GM18507 (cell line): ENCODE measurements at places on chromosomes 3 and 15.

GRCh38 chr3:188486952-188487351, 333.0 kb downstream of the LPP start:
- no peak for DNase-seq

DNA sequence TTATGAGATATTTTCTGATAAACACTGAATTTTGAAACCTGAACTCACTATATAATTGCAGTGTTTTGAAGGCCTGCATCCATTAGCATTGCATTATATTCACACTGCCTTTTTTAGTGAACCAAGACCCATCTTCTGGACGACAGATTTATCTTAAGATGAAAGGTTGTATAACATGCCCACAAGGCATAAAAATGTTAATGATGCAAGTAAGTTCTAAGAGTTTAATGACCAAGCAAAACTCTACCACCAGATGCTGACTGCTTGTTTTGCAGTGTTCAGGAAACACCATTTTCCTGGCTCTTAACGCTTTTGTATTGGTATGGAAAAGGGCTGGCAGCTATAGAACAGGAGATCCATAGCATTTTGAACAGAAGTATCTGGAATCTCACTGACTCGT, 46.1 kb downstream of the USP50 start:
- DNase-seq: no peak

DNA sequence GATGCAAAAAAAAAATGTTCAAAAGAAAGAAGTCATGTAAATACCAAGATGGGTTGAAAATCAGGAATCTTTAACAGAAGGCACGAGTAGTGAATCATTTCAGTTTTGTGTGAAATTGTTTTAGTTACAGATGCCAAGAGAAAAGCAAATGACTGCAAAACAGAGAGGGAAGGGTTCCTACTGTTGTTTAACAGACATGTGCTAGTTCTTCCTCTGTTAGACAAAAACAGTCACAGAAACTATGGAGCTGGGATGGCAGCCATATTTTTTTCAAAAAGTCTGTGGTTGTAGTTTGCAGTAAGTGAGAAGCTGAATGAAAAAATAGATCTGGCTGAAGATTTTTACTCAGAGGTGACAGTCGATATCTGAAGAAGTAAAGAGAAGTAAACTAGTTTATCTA, 511.9 kb downstream of the ZIC1 start:
- DNase-seq: no peak

DNA sequence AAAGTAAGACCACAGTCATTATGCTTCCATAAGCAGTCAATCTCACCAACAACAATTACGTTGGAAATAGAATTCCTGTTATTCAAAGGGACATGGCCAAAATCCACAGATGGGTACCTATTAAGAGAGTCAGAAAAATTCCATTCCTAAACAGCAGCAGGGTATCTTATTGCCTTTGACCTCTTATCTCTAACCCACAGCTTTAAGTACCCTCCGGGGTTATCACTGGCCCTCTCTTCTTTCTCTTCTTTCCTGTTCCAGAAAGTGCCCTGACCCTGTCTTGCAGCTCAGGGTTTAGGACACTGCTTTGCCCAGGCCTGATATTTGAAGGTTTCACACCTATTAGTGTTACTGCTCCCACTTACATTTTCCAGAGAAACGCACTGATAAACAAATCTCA, 428.7 kb downstream of the TBC1D5 start:
- DNase-seq: no peak

- DNase-seq: no peak
These were observed 262.3 kb upstream of the LYSMD4 start for GRCh38 chr15:99995543-99995942.

GRCh38 chr3:193947596-193947995, 188.4 kb upstream of the HES1 start:
- DNase-seq: no peak

GRCh38 chr3:167106456-167106855, 273.6 kb downstream of the ZBBX start:
- no peak for DNase-seq

DNA sequence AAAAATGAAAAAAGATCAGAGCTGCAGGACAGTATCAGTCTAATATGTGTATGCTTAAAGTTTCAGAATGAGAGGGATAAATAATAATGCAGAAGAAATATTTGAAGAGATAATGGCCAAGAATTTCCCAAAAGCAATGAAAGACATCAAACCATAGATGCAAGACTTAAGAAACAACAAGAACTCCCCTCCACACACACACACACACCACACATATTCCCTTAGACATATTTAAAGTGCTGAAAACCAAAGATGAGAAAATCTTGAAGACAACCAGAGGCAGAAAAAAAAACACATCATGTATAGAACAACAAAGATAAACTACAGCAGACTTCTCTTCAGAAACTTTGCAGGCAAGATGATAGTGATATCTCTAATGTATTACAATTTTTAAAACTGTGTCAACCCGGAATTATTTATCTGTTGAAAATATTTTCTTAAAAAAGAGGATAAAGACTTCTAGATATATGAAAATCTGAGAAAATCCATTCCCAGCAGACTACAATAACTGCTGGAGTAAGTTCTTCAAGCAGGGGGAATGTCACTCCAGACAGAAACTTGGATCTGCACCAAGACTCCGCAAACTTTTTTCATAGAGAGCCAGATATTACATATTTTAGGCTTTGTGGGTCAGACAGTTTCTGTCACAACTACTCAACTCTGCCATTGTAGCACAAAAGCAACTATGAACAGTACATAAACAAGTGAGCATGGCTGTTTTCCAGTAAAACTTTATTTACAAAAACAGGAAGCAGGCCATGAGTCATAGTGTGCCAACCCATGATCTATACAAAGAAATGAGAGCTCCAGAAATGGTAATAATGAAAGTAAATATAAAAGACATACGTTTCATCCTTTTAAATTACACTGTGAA, 223.4 kb upstream of the CGNL1 start:
- DNase-seq: no peak

DNA sequence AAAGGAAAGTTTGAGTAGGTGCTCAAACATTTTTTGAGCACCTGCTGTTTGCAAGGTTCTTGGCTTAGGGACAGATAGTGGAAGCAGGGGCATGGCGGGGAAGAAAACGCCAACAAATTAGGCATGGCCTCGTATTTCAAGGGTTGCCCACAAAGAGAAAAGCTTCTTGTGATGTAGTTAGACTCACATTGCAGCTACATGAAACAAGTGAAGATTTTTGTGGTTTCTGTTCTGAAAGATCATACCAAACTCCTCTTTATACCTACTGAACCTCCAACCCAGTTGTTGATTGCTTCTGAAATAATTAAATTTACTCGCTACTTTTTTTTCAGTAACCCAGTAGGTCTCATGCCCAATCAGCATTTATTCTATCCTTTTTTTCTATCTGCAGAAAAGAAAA, 23.5 kb upstream of the RARB start:
- no peak for DNase-seq

DNA sequence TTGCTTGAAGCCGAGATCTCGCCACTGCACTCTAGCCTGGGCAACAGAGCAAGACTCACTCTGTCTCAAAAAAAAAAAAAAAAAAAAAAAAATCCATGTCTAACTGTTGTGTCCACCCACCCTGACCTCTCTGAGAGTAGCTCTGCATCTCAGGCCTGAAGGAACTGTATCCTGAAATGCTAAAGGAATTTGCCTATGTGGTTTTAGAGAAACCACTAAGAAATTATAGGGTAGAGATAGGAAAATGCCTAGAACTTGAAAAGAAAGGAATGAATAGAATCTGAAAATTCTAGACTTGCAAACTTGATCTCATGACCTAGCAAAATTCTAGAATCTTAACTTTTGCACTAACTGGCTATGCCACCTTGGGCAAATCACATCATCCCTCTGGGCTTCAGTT, 217.5 kb upstream of the ROPN1 start:
- DNase-seq: no peak

- DNase-seq: no peak
These were observed 97.7 kb downstream of the CNTN6 start for GRCh38 chr3:1190569-1190968.

- DNase-seq: no peak
These were observed 20.6 kb downstream of the EEFSEC start for GRCh38 chr3:128173849-128174248.

DNA sequence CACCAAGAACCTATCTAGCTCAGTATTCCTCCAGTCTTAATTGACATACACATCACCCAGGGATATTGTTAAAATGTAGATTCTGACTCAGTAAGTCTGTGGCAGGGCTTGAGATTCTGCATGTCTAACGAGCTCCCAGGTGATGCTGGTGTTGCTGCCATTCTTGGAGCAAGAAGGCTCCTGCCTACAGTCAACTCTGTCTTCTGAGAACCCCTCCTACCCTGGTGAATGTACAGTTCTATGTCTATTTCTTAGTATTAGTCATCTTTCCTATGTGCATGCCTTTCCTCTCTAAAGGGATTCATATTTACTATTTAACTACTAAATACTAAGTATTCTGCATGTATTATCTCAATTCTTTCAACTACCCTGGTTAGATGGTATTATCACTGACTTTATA, 268.7 kb downstream of the EDEM1 start:
- DNase-seq: no peak

GRCh38 chr3:33467786-33468185, 27.6 kb upstream of the UBP1 start:
- no peak for DNase-seq

- DNase-seq: peak; percentile 54
These were observed 35.7 kb downstream of the MGA start for GRCh38 chr15:41695750-41696436.

GRCh38 chr3:107238787-107239186, 138.5 kb upstream of the CCDC54 start:
- no peak for DNase-seq

GRCh38 chr3:182957676-182958266, 22.6 kb downstream of the DCUN1D1 start:
- DNase-seq: no peak

DNA sequence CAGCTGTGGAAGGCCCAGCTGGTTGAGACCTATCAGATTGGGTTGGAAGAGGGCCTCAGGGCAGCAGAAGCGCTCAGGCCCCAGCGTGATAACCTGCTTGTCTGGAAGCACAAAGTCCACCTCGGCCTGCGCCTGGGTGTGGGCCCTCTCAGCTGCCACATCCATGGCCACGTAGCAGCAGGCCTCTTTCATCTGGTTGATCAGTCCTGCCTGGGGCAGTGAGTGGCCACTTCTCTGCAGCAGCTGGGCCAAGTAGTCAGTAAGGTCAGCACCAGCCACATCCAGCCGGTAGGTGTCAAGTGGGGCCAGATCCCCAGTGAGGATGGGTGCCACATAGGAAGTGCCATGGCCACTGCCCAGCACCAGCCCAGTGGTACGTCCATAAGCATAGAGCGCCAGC, 3.9 kb upstream of the CAMKV start:
- no peak for DNase-seq

DNA sequence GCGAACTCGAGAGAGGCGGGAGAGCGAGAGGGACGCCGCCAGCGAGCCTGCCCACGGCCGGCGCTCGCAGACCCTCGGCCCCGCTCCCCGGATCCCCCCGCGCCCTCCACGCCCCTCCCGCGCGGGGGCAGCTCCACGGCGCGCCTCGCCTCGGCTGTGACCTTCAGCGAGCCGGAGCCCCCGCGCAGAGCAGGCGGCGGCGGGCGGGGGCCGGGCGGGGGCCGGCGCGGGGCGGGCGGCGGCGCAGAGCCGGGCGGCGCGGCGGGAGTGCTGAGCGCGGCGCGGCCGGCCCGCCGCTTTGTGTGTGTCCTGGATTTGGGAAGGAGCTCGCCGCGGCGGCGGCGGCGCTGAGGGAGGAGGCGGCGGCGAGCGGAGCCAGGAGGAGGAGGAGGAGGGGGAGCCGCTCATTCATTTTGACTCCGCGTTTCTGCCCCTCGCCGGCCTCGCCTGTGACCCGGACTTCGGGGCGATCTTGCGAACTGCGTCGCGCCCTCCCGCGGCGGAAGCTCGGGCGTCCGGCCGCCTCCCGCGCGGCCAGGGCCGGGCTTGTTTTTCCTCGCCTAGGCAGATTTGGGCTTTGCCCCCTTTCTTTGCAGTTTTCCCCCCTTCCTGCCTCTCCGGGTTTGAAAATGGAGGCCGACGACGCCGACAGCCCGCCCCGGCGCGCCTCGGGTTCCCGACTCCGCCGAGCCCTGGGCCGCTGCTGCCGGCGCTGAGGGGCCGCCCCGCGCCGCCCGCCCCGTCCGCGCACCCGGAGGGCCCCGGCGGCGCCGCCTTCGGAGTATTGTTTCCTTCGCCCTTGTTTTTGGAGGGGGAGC, 524 bp downstream of the IGF1R start:
- no peak for DNase-seq

GRCh38 chr3:36416599-36416998, 36.3 kb downstream of the STAC start:
- DNase-seq: no peak

GRCh38 chr15:66886686-66887273, 178.6 kb upstream of the SMAD3 start:
- no peak for DNase-seq

- no peak for DNase-seq
These were observed 50.1 kb downstream of the GPR176 start for GRCh38 chr15:39869858-39870515.

GRCh38 chr3:130621824-130622223, 104.8 kb downstream of the COL6A6 start:
- DNase-seq: no peak

DNA sequence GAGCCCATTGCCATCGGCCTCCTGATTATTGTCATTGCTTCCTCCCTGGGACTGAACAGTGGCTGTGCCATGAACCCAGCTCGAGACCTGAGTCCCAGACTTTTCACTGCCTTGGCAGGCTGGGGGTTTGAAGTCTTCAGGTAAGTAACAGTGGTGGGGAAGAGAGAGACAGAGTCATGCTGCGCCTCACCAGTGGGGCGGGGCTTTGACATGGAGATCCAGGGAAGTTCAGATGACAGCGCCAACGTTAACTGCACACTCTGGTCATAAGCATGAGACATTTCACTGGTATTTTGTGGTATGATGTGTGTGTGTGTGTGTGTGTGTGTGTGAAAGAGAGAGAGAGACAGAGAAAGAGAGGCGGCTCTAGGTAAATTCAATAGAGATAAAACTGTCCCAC, 41.0 kb downstream of the AQP9 start:
- no peak for DNase-seq

GRCh38 chr3:193897288-193897687, 238.7 kb upstream of the HES1 start:
- DNase-seq: no peak

DNA sequence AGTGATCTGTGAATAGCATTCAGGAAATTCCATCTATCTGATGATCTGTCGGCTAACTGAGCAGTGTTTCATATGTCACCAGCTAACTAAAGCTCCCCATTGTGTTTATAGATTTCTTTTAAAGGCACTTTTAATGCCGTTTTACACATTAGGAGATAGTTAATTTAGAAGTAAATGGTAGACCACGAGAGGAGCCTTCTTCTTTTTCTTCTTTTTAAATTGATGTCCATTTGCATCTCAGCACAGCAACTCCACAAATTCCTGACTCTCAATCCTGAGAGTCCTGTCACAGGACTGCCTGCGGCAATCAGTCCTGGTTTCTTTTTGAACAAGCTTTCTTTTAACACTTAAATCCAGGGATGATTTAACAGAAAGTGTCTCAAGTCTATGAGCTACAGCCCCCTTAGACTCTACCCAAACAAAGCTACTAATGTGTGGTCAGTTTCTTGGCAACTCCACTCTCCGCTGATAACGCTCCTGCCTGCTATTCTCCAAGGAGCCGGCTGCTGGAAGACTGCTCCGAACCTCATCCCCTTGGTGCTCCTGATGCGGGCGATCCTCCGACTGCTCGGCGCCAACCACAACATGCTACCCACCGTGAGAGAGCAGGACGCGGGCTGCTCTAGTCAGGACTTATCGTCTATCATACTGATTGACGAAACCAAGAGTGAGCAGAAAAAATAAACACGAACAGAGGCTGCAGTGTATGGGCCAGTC, 421.4 kb downstream of the MECOM start:
- DNase-seq: no peak

GRCh38 chr3:12467746-12468145, 16.5 kb upstream of the TSEN2 start:
- DNase-seq: no peak

GRCh38 chr3:171383206-171384018, 76.8 kb downstream of the TNIK start:
- no peak for DNase-seq
